Peyer's patch (tissue), 4 donors: ENCODE measurements at places on chromosomes 2 and 18. TPM values are rescaled to one million over a fixed set of nuclear protein-coding genes. Genes with fewer than 3 reads are reported as not detected.

- peaks cover 8% of the 10 kb centered on the region for H3K4me1 ChIP-seq
- H3K27me3 ChIP-seq, result no peaks in the 10 kb centered on the region
- peak overlapping the region; percentile 73 for H3K27ac ChIP-seq
- no peak for DNase-seq
- no peaks in the 10 kb centered on the region for H3K36me3 ChIP-seq
Measured at GRCh38 chr2:189534854-189535832, 45.4 kb downstream of the SLC40A1 start.

GRCh38 chr18:48073211-48073930, 142.9 kb upstream of the SMAD2 start:
- H3K27ac ChIP-seq, result peak overlapping the region; percentile 31
- DNase-seq, result no peak
- no peaks in the 10 kb centered on the region for H3K27me3 ChIP-seq

DNA sequence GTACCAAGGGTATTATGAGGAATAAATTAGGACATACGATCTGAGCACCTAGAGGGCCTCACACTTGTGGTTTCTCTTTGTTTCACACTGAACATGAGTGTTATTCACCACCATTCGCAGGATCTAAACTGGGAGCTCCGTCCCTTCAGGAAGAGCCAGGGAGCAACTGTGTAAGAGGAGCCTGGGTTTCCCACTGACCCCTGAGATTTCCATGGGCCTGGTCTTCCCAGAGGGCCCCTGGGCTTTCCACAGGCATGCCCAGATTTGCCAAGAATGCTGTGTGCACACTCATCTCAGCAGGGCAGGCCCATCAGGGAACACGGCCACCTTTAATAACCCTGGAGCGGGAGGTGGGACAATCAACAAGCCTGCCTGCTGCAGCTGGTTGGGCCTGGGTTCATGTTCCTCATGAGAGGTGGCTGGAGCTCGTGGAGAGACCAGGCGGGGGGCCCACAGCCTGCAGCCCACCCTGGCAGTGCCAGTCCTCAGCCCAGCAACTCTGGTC, 416.8 kb upstream of the MYT1L start:
- peak; percentile 29 for DNase-seq
- H3K4me3 ChIP-seq, result no peak overlapping the region
- H3K36me3 ChIP-seq, result no peaks in the 10 kb centered on the region
- H3K27me3 ChIP-seq, result no peaks in the 10 kb centered on the region

GRCh38 chr2:109172556-109173105, 43.6 kb downstream of the SH3RF3 start:
- no peaks in the 10 kb centered on the region for H3K27me3 ChIP-seq
- DNase-seq, result no peak
- H3K27ac ChIP-seq, result peak overlapping the region; percentile 76
- H3K4me1 ChIP-seq, result no peaks in the 10 kb centered on the region

GRCh38 chr2:45533771-45534170, 77.3 kb downstream of the SRBD1 start:
- no peak overlapping the region for H3K27ac ChIP-seq
- DNase-seq, result no peak
- H3K4me1 ChIP-seq, result no peaks in the 10 kb centered on the region

MYCN gene
- total RNA-seq, result 5.0 TPM

DNA sequence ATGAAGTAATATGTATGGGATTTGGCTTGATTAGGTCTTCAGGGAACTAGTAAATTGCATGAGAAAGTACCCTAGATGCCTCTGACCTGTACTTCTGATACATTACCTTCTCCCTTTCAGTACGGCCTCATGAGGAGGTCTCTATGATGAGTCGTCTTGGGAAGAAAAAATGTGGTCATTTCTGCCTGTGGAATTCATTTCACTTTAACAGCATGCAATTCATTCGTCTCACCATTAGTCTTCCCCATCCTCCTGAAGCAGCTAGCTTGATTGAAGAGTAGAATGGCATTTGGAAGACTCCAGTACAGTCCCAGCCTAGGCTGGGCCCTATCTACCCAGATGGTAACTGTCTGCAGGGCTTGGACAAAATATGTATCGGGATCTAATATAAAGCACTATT, 52.2 kb downstream of the TMX3 start:
- H3K27ac ChIP-seq, result no peak overlapping the region
- H3K27me3 ChIP-seq, result no peaks in the 10 kb centered on the region
- DNase-seq, result no peak
- no peak overlapping the region for H3K4me3 ChIP-seq
- no peaks in the 10 kb centered on the region for H3K36me3 ChIP-seq

GRCh38 chr2:101693991-101694588, 3.4 kb upstream of the MAP4K4 start:
- no peak overlapping the region for H3K4me3 ChIP-seq
- H3K27me3 ChIP-seq, result no peaks in the 10 kb centered on the region
- H3K4me1 ChIP-seq, result no peaks in the 10 kb centered on the region
- H3K36me3 ChIP-seq, result no peaks in the 10 kb centered on the region

ALLC gene
- not detected for total RNA-seq

DNA sequence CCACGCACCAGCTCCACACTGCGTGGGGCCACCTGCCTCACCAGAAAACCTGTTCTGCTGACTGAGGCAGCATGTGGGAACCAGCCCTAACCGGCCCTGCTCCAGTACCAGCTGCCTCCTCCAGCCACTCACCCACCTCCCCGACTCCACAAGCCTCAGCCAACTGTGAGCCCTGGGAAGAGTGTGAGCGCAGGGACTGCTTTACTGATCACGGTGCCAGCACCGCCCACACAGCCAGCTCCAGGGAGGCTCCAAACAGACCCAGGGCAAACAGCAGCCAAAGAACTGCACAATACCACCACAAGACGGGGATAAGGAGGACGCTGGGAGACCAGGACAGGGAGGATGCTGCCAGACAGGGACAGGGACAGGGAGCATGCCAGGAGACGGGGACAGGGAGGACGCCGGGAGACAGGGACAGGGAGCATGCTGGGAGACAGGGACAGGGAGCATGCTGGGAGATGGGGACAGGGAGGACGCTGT, 28.4 kb downstream of the EIPR1 start:
- no peak for DNase-seq
- no peak overlapping the region for H3K4me3 ChIP-seq
- H3K36me3 ChIP-seq, result peaks cover 22% of the 10 kb centered on the region

DNA sequence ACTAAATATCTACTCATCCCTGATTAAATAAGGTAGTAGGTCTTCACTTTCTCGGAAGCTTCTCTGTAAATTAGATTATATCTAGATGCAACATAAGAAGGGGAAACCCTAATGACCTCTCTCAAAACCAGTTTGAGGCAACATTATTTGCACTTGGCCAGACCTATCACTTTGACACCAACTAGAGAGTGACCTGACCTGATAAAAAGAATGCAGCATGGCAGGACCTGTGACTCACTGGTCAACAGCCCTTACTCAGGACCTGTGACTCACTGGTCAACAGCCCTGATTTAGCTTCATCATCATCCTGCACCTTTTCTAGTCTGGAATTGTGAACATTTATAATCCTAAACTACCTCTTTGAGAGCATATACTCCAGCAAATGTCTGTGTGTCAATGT, 1957.7 kb upstream of the CELF4 start:
- no peaks in the 10 kb centered on the region for H3K36me3 ChIP-seq
- no peak for DNase-seq
- H3K27me3 ChIP-seq, result no peaks in the 10 kb centered on the region
- no peak overlapping the region for H3K4me3 ChIP-seq
- H3K4me1 ChIP-seq, result no peaks in the 10 kb centered on the region

DNA sequence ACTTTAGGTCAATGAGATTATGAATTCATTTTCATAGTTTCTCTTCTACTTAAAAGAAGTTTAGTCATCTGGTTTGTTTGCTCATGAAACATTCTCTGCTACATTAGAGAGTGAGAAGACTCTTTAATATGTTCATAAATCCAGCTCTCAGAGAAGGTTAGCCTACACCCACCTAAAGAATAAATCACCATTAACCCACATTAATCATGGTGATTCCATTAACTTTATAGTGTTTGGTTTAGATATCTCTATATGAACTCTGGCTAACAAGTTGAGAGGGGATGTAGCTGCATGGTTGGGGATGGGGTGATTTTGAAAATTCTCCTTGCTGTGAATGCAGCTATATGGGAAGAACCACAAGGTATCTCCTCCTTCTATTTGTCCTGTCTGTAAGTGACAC, 10.7 kb downstream of the TFPI start:
- no peak for DNase-seq
- no peak overlapping the region for H3K27ac ChIP-seq
- H3K4me3 ChIP-seq, result no peak overlapping the region

- H3K4me3 ChIP-seq, result no peak overlapping the region
- no peaks in the 10 kb centered on the region for H3K4me1 ChIP-seq
- H3K36me3 ChIP-seq, result no peaks in the 10 kb centered on the region
- H3K27ac ChIP-seq, result no peak overlapping the region
Measured at GRCh38 chr18:46754188-46754587, 2.7 kb downstream of the ST8SIA5 start.

DNA sequence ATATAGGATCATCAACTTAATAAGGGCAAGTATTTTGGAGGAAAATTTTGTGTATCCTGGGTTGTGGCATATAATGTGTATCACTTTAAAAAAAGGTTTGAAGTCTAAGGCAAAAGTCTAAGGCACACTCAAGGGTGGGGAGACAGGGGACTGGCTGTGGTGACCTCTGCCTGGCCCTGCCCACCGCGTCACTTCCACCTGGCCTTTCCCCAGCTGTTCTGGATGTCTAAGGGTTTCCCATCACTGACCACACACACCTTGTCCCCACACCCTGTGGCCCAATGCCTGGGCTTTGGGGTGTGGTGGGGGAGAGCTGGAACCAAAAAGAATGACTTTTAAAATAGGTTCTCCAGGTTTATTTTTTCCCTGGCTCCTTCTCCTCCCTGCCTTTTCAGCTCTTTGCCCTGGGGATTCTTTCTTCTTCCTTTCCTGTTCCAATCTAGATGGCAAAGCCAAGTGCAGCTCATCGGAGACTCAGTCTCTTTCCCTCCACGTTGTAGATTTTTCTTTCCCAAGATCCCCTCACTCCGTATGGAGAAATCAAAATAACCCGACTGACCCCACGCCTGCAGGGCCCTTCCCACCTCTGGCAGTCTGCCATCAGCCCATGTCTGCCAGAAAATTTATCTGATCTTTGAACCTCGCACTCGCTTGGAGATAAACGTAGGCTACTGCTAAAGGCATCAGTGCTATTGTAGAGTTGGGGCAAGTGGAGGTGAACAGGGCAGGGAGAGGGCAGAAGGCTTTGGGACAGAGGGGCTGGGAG, 257.2 kb downstream of the DYSF start:
- no peaks in the 10 kb centered on the region for H3K36me3 ChIP-seq
- H3K4me1 ChIP-seq, result no peaks in the 10 kb centered on the region
- H3K27ac ChIP-seq, result no peak overlapping the region
- DNase-seq, result no peak

- DNase-seq, result no peak
- H3K36me3 ChIP-seq, result no peaks in the 10 kb centered on the region
- no peak overlapping the region for H3K27ac ChIP-seq
- no peaks in the 10 kb centered on the region for H3K27me3 ChIP-seq
- H3K4me1 ChIP-seq, result peaks cover 12% of the 10 kb centered on the region
Measured at GRCh38 chr18:24054130-24054529, 39.6 kb downstream of the TTC39C start.

MARCHF4 gene
- not detected for total RNA-seq

- H3K4me3 ChIP-seq, result no peak overlapping the region
- no peak for DNase-seq
- H3K36me3 ChIP-seq, result no peaks in the 10 kb centered on the region
Measured at GRCh38 chr2:233384811-233385488, 30.7 kb downstream of the DGKD start.

- H3K4me1 ChIP-seq, result no peaks in the 10 kb centered on the region
- H3K36me3 ChIP-seq, result no peaks in the 10 kb centered on the region
- no peak overlapping the region for H3K27ac ChIP-seq
- no peak overlapping the region for H3K4me3 ChIP-seq
- no peak for DNase-seq
Measured at GRCh38 chr2:84800194-84800805, 80.6 kb downstream of the TRABD2A start.

DNA sequence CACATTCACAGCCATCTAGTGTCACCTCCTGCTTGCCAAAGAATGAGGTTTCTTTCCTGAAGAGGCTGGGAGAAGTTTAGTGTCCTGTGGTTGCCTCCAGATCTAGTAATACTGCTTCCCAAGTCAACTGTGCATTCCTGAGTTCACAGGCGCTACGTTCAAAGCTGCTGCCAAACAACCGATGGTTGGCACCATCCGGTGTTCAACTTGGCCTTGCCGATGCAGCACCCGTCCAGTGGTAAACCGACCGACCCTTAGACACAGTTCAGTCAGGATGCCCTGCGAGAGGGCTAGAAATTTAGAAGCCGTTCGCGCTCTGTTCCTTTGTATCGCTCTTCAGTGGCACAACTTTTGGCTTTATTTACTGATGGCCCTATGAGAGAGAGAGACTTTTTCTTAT, 28.6 kb downstream of the RMC1 start:
- no peaks in the 10 kb centered on the region for H3K4me1 ChIP-seq
- H3K4me3 ChIP-seq, result no peak overlapping the region
- no peak for DNase-seq
- H3K27ac ChIP-seq, result no peak overlapping the region
- no peaks in the 10 kb centered on the region for H3K27me3 ChIP-seq

CCL20 gene
- total RNA-seq, result not detected

ASPRV1 gene
- 2.4 TPM for total RNA-seq

GRCh38 chr2:135914485-135914884, 38.2 kb upstream of the MCM6 start:
- H3K4me3 ChIP-seq, result no peak overlapping the region
- no peak overlapping the region for H3K27ac ChIP-seq

DNA sequence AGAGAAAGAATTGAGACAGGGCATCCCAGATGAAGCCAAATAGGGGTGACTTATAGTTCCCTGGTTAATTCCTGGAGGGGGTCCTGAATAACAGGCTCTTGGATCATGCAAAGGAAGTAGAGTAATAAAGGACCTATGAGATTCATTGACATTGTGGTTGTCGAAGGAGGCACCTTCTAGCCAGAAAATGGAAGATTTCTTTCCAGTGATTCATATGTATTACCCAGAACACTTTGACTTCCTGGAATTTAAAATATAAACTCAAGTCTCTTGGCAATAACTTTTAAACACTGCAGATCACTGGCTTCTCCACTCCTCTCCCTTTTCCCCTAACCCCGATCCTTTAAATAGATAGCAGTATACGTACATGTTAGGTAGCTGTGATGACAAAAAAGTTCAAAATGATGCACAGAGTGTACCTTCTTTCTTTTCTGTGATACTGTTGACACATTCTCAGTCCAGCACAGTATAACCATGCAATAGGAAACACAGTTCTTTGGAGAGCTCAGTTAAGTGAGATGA, 211.8 kb downstream of the LTBP1 start:
- no peak overlapping the region for H3K4me3 ChIP-seq
- no peaks in the 10 kb centered on the region for H3K27me3 ChIP-seq
- no peak overlapping the region for H3K27ac ChIP-seq
- no peaks in the 10 kb centered on the region for H3K36me3 ChIP-seq

CERKL gene
- 1.7 TPM for total RNA-seq

ABHD1 gene
- not detected for total RNA-seq
